ENCODE measurements at places on chromosomes 6 and 20.

DNA sequence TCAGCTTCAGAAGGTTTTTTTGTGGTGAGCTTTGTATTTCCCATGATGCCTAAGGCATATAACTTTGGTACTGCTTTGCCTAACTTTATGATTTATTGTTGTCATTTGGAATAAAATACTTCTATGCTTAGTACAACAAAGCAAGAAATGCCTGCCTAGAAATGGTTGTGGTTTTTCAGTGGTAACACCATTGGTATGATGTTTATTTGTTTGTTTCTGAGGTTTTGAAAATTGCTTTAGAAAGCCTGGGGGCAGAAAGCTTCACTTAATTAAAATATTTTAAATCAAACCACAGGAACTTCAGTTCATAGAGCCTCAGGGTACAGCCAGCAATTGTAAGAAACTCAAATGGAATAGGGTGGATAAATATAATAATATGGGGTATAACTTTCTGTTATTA lies 351.2 kb upstream of the MAP3K7 start:
- DNase-seq: no peak

DNA sequence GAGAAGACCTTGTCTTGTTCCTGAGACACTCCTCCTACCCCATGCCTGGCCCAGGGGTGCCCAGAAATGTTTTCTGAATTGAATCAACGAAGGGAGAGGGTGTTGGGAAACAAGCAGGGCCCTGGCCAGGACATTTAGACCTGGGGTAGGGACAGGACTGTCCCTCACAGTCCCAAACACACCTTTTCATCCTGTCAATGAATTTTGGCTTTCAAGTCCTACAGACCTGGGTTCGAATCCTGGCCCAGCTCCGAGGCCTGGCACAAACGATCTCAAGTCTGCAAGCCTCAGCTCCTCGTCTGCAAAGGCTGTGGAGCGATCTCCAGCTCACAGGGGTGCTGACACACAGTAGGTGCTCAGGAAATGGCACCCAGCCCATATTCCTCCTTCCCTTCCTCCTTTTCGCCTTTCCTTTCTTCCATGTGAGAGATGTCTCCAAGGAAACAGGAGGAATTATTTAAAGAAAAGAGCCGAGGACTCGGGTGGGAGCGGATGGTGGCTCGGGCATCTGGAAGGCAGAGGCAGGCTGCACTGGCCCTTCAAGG lies 7.3 kb upstream of the DLGAP4 start:
- no peak for DNase-seq

DNA sequence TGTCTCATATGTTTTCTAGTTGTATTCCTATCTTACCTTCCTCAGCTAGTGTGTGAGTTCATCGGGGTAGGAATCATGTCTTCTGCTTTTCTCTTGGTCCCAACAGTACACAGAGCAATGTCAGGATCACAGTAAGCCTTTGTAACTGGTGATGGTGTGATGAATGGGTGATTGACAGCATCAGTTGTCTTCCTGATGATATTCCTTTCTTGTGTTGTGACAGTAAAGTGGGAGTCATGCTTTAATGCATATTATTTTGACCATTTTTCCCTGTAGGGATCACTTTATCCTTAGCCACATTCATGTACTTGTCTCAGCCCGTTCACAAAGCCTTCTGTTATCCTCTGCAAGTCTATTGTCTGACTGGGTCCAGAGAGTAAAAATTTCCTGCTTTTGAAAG lies 501.7 kb downstream of the UTRN start:
- no peak for DNase-seq

GRCh38 chr20:50512323-50512722 lies 2.1 kb downstream of the PTPN1 start:
- DNase-seq: no peak

- DNase-seq: peak; percentile 91
Measured at GRCh38 chr6:30682143-30683117, 4.0 kb downstream of the PPP1R18 start.

All from activated CD4-positive, alpha-beta T cell treated with anti-CD3 and anti-CD28 coated beads for 48 hours (primary cell).